ENCODE measurements at places on chromosomes 12 and 14. TPM values are rescaled to one million over a fixed set of nuclear protein-coding genes. Genes with fewer than 3 reads are reported as not detected.

- peaks cover 78% of the 10 kb centered on the region for H3K36me3 ChIP-seq
- no peaks in the 10 kb centered on the region for H3K27me3 ChIP-seq
- no peaks in the 10 kb centered on the region for H3K4me1 ChIP-seq
- peak overlapping the region; percentile 39 for H3K27ac ChIP-seq
- no peak overlapping the region for H3K4me3 ChIP-seq
Measured at GRCh38 chr12:905261-906031, 44.0 kb downstream of the RAD52 start.

DNA sequence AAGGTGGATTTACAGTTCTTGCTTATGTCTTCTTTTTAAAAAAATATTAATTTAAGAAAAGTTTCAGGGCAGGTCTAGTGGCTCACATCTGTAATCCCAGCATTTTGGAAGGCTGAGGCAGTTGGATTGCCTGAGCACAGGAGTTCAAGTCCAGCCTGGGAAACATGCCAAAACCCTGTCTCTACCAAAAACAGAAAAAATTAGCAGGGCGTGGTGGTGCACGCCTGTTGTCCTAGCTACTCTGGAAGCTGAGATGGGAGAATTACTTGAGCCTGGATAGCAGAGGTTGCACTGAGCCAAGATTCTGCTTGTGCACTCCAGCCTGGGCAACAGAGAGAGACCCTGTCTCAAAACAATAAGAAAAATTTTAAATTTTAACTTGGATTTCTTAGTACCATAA lies 5.4 kb upstream of the TAS2R46 start:
- H3K4me3 ChIP-seq, result no peak overlapping the region
- H3K36me3 ChIP-seq, result no peaks in the 10 kb centered on the region
- no peak overlapping the region for H3K27ac ChIP-seq

- no peak overlapping the region for H3K4me3 ChIP-seq
- peaks cover 64% of the 10 kb centered on the region for H3K36me3 ChIP-seq
- no peaks in the 10 kb centered on the region for H3K4me1 ChIP-seq
- DNase-seq, result no peak
- H3K27ac ChIP-seq, result no peak overlapping the region
Measured at GRCh38 chr12:123621101-123621500, 12.4 kb downstream of the EIF2B1 start.

- H3K27me3 ChIP-seq, result no peaks in the 10 kb centered on the region
- no peak for DNase-seq
- H3K4me3 ChIP-seq, result no peak overlapping the region
Measured at GRCh38 chr14:102696332-102696731, 80.9 kb upstream of the TRAF3 start.

DNA sequence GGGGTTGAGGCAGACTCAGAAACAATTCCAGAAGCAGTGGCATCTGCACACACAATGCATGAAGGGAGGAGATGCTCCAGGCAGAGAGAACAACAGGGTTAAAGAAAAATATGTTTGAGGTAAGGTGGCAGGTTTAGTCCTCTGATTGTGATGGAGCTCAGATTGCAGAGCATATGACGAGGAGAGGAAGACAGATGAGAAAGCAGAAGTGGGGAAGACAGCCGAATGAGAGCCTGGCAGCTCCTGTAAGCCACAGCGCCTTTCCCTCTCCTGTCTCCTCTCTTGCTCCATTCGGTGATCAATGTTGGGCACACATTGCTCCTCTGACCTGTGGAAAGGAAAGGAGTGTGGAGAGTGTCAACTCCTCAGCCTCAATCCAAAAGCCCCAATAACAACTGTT lies 372.2 kb downstream of the GXYLT1 start:
- H3K4me1 ChIP-seq, result no peaks in the 10 kb centered on the region
- DNase-seq, result no peak
- H3K4me3 ChIP-seq, result no peak overlapping the region

GRCh38 chr12:91965781-91966180 lies 179.9 kb downstream of the BTG1 start:
- no peaks in the 10 kb centered on the region for H3K36me3 ChIP-seq
- H3K27me3 ChIP-seq, result no peaks in the 10 kb centered on the region
- H3K4me1 ChIP-seq, result peaks cover 6% of the 10 kb centered on the region
- no peak for DNase-seq

GRCh38 chr12:53849113-53849512 lies 89.5 kb upstream of the HOXC13 start:
- H3K4me3 ChIP-seq, result no peak overlapping the region
- no peak overlapping the region for H3K27ac ChIP-seq
- DNase-seq, result no peak
- H3K4me1 ChIP-seq, result peaks cover 6% of the 10 kb centered on the region
- no peaks in the 10 kb centered on the region for H3K36me3 ChIP-seq

DNA sequence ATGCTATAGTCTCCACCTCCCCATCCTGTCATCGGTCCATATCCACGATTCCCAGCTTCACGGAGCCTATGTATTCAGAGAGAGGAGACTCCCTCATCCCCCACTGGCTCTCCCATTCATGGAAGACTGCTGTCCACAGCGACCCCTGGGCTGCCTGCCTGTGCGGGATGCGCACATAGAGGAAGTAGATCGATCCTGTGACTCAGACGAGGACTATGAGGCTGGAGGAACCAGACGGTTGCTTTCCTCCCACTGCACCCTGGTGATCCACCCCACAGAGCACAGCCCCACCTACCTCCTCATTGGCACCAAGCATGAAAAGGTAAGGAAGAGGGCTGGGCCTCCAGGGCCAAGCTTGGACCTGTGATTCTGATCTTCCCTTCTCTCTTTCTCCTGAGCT lies 24.4 kb downstream of the PIGH start:
- H3K4me3 ChIP-seq, result no peak overlapping the region
- DNase-seq, result no peak
- H3K4me1 ChIP-seq, result no peaks in the 10 kb centered on the region
- peaks cover 14% of the 10 kb centered on the region for H3K36me3 ChIP-seq

- no peak overlapping the region for H3K27ac ChIP-seq
- H3K36me3 ChIP-seq, result peaks cover 8% of the 10 kb centered on the region
- no peak overlapping the region for H3K4me3 ChIP-seq
- no peak for DNase-seq
Measured at GRCh38 chr12:116950628-116951325, 40.0 kb downstream of the FBXW8 start.

GRCh38 chr14:85572845-85573244 lies 42.9 kb downstream of the FLRT2 start:
- peaks cover 74% of the 10 kb centered on the region for H3K4me1 ChIP-seq
- H3K27me3 ChIP-seq, result no peaks in the 10 kb centered on the region
- no peak overlapping the region for H3K4me3 ChIP-seq
- H3K36me3 ChIP-seq, result no peaks in the 10 kb centered on the region
- peak overlapping the region; percentile 82 for H3K27ac ChIP-seq

DNA sequence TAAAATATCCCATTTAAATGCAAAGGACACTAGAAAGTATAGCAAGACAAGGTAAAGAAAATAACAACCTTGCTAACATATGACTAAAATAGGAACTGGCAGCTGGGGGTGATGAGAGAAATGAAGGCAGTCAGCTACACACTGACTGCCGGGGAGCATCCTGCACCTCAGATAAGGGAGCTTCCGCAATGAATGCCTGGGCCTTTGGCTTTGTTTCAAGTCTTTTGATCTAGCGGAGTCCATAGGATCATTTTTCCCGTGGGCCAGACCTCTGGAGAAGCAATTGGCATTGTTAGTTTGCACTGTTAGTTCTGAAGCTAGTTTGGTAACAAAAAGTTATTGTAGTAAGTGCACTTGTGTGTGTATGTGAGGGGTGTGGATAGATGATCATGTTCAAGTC lies 639.9 kb downstream of the DIO2 start:
- DNase-seq, result peak; percentile 16
- no peaks in the 10 kb centered on the region for H3K36me3 ChIP-seq
- H3K27ac ChIP-seq, result peak overlapping the region; percentile 48
- H3K4me3 ChIP-seq, result no peak overlapping the region
- peaks cover 35% of the 10 kb centered on the region for H3K4me1 ChIP-seq

DNA sequence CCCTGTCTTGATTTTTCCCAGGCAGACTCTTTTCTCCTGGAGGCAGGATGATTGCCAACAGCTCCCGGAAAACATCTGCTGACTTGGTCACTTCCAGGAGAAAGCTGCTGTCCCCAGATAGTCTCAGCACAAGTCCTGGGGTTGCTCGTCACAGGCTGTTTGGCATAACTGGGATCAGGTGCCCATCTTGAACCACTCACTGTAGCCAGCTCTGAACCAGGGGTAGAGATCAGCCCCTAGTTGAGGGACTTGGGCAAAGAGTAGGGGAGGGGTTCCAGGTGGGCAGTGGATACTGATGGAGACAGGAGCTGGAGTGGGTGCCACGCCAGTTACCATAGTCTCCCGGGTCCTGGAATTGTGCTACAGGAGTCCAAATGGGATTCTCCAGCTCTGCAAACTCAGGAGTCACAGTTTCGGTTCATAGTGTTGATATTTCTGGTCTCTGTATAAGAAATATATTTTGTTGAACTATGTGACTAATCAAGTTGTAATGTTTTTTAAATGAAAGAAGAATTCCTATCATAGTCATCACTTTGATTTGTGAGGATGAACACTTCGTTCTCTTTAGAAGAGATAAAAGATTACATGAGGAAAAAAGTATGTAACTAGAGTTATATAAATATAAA lies 1154.5 kb downstream of the AACS start:
- no peak for DNase-seq
- peaks cover 4% of the 10 kb centered on the region for H3K27me3 ChIP-seq
- peaks cover 16% of the 10 kb centered on the region for H3K4me1 ChIP-seq
- no peaks in the 10 kb centered on the region for H3K36me3 ChIP-seq
- no peak overlapping the region for H3K4me3 ChIP-seq
- H3K27ac ChIP-seq, result no peak overlapping the region

GRCh38 chr12:109946505-109946904 lies 46.4 kb downstream of the TCHP start:
- H3K36me3 ChIP-seq, result peaks cover 8% of the 10 kb centered on the region
- peaks cover 44% of the 10 kb centered on the region for H3K4me1 ChIP-seq
- DNase-seq, result peak; percentile 21
- no peak overlapping the region for H3K27ac ChIP-seq

GRCh38 chr14:64614805-64615391 lies 65.1 kb downstream of the PPP1R36 start:
- no peak for DNase-seq
- H3K27ac ChIP-seq, result peak overlapping the region; percentile 22
- peaks cover 24% of the 10 kb centered on the region for H3K4me1 ChIP-seq
- no peak overlapping the region for H3K4me3 ChIP-seq

GRCh38 chr14:87613881-87614280 lies 379.1 kb downstream of the GALC start:
- no peak for DNase-seq
- H3K4me1 ChIP-seq, result no peaks in the 10 kb centered on the region
- no peaks in the 10 kb centered on the region for H3K36me3 ChIP-seq
- H3K4me3 ChIP-seq, result no peak overlapping the region

- peak; percentile 4 for DNase-seq
- no peak overlapping the region for H3K27ac ChIP-seq
- H3K4me1 ChIP-seq, result no peaks in the 10 kb centered on the region
Measured at GRCh38 chr14:36238666-36239363, 62.3 kb upstream of the PTCSC3 start.

- no peak for DNase-seq
- peaks cover 6% of the 10 kb centered on the region for H3K4me1 ChIP-seq
- H3K27ac ChIP-seq, result no peak overlapping the region
- no peaks in the 10 kb centered on the region for H3K36me3 ChIP-seq
- H3K4me3 ChIP-seq, result no peak overlapping the region
- peaks cover 85% of the 10 kb centered on the region for H3K27me3 ChIP-seq
Measured at GRCh38 chr12:107322063-107322462, 228.7 kb upstream of the CRY1 start.

- no peaks in the 10 kb centered on the region for H3K4me1 ChIP-seq
- no peaks in the 10 kb centered on the region for H3K36me3 ChIP-seq
- H3K4me3 ChIP-seq, result no peak overlapping the region
- no peaks in the 10 kb centered on the region for H3K27me3 ChIP-seq
- DNase-seq, result no peak
Measured at GRCh38 chr14:21133901-21134300, 22.0 kb downstream of the OR5AU1 start.

GRCh38 chr12:61272441-61272840 lies 987.8 kb upstream of the USP15 start:
- no peaks in the 10 kb centered on the region for H3K4me1 ChIP-seq
- no peak for DNase-seq
- no peak overlapping the region for H3K27ac ChIP-seq
- H3K4me3 ChIP-seq, result no peak overlapping the region

GRCh38 chr12:101407049-101407435 lies 530 bp downstream of the ARL1 start:
- H3K4me1 ChIP-seq, result peaks cover 7% of the 10 kb centered on the region
- DNase-seq, result peak; percentile 59
- peak overlapping the region; percentile 93 for H3K27ac ChIP-seq
- peaks cover 2% of the 10 kb centered on the region for H3K27me3 ChIP-seq
- H3K36me3 ChIP-seq, result no peaks in the 10 kb centered on the region

DNA sequence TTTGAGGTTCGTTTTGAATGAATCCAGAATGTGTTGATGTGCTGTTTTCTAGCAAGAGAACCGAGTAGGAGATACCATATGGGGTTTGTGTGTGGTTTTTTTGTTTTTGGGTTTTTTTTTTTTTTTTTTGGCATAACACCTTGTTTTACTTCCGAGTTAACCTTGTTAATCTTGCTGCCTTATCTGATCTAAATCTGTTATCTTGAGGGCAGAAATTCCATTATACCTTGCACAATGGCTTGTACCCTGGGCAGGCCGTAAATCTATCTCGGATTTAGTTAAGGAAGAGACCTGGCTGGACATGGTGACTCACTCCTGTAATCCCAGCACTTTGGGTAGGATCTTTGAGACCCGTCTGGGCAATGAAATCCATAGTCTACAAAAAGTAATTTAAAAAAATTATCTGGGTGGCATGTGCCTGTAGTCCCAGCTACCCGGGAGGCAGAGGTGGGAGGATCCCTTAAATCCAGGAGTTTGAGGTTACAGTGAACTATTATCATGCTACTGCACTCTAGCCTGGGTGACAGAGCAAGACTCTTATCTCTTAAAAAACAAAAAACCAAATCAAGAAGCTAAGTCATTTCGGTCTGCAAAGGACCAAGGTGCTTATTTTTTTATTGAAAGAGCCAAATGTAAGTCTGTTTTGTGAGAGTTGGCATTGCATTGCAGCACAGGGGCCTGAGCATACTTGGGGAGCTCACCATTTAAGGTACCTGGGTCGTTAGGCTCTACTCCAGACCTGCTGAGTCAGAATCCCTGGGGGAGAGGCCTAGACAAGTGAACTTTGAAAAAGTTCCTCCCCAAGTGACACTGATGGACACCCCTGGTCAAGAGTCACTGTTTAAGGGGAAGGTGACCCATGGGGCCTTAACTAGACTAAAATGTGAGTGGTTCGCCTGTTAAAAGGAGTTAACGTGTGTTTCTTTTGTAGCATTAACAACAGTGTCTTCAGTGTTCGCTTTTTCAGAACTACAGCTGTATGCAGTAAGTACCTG lies 6.7 kb downstream of the DLST start:
- peak overlapping the region; percentile 39 for H3K27ac ChIP-seq
- peaks cover 12% of the 10 kb centered on the region for H3K4me1 ChIP-seq
- H3K27me3 ChIP-seq, result no peaks in the 10 kb centered on the region
- no peak for DNase-seq
- no peak overlapping the region for H3K4me3 ChIP-seq

Gene SLC39A2
- not detected for total RNA-seq

Gene RFLNA
- 4.5 TPM for total RNA-seq

Gene C14orf39
- total RNA-seq, result 0.56 TPM

Gene DAAM1
- total RNA-seq, result 30.1 TPM

Measured in cardiac muscle cell (in vitro differentiated cells and primary cell).